Head of caudate nucleus (tissue), 42 donors: ENCODE measurements at places on chromosomes 2 and 18.

GRCh38 chr2:102181919-102182635, 4.7 kb upstream of the IL1RL2 start:
- no peak for DNase-seq

GRCh38 chr2:235690082-235690808, 196.4 kb downstream of the AGAP1 start:
- DNase-seq = no peak

- no peak for DNase-seq
Measured at GRCh38 chr2:39547811-39548719, 111.0 kb upstream of the MAP4K3 start.

GRCh38 chr2:113105047-113105785, 22.2 kb upstream of the IL1RN start:
- DNase-seq = no peak

DNA sequence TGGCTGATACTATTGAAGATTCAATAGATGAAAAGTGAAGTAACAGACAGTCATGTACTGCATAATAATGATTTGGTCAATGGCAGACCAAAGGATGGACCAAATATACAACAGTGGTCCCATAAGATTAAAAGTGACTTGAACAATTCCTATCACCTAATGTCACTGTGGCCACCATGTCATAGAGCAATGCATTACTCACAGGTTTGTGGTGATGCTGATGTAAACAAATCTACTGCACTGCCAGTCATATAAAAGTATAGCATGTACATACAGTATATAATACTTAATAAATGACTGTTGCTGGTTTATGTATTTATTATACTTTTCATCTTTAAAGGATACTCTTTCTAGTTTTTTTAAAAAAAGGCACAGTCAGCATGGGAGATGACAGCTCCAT, 99.9 kb downstream of the USP34 start:
- no peak for DNase-seq

DNA sequence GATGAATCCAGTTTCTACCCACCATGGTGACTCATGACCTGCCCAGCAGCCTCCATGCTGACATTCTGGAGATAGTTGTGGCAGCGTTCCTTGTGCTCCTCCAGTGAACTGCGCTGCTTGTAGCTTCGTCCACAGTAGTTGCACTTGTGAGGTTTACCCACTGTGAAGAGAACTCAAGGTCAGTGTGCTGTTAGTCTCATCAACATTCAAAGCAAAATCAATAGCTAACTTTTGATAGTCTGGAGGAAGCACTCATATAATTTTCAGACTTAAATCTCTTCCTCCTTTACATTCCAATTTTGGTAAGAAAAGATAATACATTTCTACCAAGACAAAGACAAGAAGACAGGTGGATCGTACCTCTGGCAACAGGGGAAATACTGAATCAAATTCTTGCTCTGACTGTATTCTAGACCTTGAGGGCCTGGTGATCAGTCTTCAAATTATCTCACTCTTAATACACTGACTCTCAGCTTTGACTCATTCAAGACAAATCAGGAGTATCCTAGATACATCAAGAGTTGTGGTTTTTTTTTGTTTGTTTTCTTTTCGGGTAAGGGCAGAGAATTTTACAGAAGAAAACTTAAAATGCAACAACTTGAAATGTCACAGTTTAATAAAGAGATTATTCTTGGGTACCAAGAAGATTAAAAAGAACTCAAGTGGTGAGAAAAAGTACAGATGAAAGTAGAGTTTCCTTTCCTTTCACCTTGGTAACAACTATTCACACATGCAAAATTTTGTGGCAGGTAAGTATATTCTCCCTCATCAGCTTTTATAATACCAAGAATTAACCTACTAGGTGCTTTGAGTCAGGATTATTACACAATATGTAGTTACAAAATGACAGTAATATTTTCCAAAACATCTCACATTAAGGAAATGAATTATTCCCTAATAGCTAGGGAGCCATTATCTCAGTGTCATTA, 129.2 kb downstream of the IKZF2 start:
- DNase-seq = no peak

DNA sequence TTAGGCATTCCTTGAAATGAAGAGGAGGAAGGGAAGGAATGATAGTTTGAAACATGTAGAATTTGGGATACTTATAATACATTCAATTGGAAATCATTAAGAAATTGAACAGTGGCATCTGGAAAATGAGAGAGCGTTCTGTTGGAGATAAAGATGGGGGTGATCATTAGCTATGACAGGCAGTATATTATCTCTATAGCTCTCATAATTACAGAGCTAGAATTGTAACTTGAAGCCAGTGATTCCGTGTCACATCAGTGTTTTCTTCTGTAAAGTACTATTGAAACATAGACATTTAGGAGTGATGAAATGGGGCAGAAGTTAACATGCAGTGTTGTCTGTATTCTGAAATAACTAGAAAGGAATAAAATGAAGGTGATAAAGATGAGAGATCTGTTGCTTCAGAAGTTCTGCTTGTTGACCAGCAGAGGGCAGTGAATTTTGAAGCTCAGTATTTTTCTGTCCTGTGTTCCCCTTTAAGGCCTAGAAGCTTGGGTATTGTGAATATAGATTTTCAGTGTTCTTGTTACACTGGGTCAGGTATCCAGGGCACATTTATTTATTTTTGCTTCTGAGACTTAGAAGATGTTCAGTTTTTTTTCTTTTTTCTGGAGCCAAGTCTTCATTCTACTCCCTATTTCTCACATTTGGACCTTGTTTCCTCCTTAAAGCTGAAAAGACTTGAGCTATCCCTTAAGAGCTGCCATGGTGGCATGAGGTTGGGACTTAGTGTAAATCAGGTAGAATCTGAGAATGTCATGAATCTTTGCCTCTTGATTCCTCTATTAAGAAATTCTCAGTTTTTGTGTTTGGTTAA, 157.4 kb downstream of the TAF4B start:
- DNase-seq = no peak

DNA sequence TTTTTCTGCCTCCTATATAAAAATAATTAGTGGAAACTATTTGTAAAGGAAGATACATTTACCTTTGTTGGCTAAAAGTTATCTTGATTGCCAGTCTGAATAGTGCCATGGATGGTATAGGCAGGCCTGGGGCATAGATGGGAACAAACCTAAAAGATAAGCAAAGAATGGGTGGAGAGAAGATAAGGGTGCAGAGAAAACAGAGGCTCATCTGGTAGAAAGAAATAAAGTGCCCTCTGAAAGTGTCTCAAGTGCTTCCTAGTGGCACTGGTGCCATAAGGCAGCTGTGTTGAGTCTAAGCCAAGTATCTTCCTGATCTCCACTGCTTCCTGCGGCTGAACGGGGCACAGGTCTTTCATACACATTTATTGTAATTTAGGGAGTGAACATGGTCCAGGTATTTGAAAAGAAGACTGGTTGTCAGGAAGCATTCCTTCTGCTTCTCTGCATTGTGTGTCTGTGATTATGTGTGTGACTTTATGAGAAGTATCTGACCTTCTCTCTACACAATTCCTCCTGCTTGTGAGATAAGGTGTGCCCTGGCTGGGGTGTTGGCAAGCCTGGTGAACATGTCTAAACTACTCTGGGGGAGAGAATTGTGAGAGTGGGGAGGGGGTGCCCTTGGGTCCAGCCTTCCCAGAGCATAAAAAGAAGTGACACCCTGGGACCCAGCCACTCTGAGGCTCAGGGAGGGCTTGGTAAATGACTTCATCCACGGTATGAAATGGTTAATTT, 280.5 kb downstream of the CAMKMT start:
- no peak for DNase-seq

GRCh38 chr2:191228861-191229260, 16.3 kb upstream of the MYO1B start:
- DNase-seq = no peak

DNA sequence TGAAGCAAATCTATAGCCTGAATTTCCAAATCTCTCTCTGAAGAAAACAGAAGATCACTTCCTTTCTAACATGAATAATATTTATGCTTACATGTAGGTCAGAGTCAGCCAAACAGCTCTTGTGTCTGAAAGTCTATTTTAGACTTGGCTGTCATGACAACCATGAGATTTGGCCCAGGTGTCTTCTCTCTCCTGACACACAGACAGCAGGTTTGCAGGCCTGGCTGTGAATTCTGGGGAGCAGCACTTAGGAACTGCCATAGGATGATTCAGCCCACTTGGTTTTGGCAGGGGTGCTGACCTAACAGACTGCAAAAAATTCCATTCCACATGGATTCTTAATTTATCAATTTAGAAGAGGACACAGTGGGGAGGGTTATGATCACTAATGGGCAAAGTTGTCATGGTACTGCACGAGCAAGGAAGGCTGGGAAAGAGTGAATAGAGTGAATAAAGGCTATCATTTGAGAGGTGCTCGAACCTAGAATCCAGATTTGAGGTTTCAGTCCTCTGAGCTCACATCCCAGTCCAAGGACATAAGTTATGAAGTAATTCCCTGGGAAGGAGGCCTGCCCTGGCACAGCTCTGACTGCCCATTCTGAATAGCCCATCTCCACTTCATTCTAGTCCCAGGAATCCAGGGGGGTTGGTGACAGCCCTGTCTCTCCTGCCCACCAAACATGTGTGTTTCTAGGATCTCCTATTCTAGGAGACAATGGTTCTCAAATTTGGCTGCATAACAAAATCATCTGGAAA, 453.9 kb upstream of the TRIB2 start:
- DNase-seq = no peak

GRCh38 chr2:168749297-168749696, 53.1 kb upstream of the NOSTRIN start:
- DNase-seq = no peak

DNA sequence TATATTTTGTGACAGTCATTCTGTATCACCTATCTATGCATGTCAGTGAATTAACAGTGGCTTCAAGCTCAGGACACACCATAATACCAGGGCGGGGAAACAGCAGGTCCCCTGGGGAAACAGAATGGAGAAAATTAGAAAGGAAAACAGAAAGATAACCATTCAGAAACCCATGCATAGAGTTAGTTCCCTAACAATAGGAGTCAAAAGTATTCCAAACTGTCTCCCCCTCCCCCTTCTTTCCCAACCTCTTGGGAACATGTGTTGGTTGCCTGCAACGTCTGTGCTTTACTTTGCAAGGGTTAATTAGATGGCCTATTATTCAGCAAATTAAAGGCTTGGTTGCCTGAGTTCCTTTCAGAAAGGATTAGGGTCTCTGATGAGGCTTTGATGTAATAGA, 176.4 kb downstream of the MYO3B start:
- no peak for DNase-seq

- no peak for DNase-seq
Measured at GRCh38 chr2:133841900-133842299, 273.6 kb upstream of the NCKAP5 start.

- no peak for DNase-seq
Measured at GRCh38 chr18:23835506-23835905, 146.3 kb downstream of the LAMA3 start.

- DNase-seq = no peak
Measured at GRCh38 chr2:233413046-233413445, 58.8 kb downstream of the DGKD start.

GRCh38 chr2:206160125-206160806, 571 bp downstream of the EEF1B2 start:
- DNase-seq = no peak

DNA sequence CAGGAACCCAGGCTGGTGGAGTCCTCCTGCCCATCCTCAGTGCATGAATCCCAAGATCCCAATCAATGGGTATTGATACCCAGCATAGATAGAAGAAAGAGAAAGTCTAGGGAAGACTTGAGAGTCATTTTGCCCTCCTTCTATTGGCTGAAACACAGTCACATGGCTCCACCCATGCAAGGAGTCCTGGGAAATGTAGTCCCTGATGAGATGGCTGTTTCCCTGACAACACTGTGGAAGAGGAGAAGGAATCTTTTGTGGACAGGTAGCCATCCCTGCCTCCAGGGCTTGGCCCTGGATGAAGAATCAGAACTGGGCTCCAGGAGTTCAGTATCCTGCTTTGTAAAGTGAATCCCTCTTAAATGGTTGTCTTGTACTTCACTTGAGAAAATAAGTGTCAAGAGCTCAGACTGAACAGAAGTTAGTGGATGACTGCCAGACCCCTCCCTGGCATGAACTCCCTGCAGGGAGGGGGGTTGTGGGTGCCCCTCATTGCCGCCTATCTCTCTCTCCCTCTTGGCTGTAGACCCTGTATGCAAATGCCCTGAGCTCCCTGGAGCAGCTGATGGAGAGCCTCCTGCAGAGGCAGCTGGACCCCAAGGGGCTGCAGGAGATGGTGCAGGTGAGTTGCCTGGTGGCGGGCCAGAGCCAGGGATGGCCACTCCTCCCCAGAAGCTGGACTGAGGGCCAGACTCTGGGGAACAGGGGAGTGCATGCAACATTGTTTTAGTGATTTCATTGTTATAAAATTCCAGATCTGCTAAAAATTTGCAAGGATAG, 36.1 kb downstream of the MROH2A start:
- no peak for DNase-seq

- no peak for DNase-seq
Measured at GRCh38 chr2:176270100-176270750, 983 bp downstream of the MTX2 start.

DNA sequence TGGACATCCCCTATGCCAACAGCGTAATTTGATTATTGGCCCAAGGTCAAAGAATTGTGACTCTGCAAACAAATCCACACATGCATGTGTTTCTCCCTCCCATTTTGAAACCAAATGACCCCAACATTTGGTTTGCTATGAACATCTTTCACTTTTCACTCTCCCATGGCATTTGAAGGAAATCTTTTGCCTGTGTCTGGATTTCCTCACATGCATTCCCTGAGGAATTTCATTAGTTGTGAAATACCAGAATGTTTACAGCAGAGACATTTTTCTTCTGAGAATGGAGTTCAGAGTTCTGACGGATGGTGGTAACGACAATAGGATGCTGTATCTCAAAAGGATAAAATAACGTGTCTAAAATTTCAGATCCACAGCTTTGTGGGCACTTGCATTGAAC, 60.3 kb upstream of the LMAN1 start:
- DNase-seq = no peak

- DNase-seq = no peak
Measured at GRCh38 chr18:48913201-48913600, 37.6 kb downstream of the SMAD7 start.

DNA sequence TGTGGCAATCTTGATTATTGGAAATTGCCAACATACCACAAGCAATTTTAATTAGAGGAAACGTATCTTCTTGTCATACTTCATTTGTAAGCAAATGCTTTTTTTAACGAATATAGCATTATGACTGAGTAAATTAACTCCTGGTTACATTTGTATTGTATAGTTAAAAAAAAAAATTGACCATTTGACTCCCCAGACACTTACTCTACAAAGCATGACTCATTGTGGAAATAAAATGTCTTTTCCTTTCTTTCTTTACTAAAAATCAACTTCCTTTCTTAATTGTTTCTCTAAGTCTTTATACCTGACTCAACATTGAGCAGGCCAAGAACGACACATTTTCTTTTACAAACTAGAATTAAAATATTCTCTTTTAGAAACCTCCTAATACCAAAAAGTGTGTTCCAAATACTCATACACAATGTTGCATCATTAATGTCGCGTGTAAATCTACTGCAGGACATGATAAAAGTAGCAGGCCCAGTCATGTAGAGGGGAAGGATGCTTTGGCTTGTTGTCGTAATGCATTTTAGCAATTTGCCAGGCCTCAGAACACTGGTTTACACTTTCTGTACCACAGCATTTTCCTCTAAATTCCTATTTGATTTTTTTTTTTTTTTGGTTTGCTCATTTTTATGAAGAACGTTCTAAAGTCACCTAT, 349.6 kb upstream of the KCNH7 start:
- no peak for DNase-seq

GRCh38 chr2:105431367-105432043, 32.7 kb upstream of the FHL2 start:
- DNase-seq = peak; percentile 53
